NCI-H748 treated with DMSO at 0.1 percent for 48 hours (cell line): ENCODE measurements at places on chromosomes 6 and 20.
A peak's percentile ranks its signal among the peaks of the same experiment; 100 is the strongest.

DNA sequence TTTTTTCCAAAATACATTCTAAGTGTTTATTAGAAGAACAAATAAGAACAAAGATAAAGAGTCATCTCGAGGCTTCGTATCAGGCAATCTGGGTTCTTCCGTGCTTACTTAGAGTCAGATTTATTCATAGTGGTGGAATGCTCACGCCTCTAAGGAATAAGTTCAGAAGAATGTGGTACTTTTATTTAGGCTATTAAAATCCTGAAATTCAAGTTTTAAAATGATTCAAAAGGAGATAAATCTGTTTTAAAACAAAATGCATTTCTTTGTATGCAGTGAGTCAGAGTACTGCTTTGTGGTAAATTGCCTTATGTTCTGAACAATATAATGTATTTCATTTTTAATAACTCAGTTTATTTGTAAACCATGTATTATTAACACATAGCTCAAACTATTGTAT, 89.1 kb downstream of the FUT9 start:
- DNase-seq: no peak

- no peak for DNase-seq
These were observed 30.8 kb downstream of the KIF16B start for GRCh38 chr20:16542477-16542876.

DNA sequence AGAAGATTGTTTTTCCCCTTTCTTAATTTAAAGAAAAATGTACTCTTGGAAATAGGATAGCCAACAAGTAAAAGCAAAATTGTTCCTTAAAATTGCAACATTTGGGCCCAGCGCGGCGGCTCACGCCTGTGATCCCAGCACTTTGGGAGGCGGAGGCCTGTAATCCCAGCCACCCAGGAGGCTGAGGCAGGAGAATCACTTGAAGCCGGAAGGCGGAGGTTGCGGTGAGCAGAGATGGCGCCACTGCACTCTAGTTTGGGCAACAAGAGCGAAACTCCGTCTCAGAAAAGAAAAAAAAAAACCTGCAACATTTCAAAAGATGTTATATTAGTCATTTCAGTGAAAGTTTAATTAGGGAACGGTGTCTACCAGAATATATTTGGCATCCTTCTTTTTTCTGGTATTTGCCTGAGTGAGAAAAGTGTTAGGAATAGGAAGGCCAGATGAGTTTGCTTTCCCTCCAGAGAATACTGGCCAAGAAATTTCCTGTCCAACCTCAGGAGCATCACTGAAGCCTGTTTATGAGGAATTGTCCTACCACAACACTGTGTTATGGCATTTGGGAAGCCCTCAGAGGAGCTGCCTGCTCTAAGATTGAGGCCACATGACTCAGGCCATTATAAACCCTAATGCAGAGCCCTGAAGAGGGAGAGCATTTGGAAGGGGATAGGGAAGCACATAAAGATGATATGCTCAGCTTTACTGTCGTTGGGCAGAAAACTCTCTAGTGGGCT, 1.2 kb upstream of the GJA1 start:
- no peak for DNase-seq

GRCh38 chr20:50323777-50324775, 133.4 kb downstream of the CEBPB start:
- no peak for DNase-seq

DNA sequence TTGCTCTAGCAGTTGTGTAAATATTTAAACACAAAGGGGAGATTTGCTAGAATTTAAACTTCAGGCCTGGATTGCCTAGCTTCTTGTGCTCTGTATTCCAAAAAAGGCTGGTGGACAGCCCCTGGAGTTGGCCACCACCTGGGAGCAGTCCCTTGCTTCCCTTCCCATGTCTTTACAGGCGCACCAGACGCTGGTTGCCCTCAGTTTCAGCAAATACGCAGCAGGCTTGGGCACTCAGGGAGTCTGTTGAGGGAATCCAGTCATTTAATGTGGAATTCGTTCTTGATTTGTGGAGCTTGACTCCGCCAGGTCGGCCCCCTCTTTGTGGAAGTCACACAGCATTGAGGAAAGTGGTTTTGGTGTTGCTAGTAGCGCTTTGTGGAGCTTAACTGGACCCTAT, 156.8 kb downstream of the DTNBP1 start:
- no peak for DNase-seq

DNA sequence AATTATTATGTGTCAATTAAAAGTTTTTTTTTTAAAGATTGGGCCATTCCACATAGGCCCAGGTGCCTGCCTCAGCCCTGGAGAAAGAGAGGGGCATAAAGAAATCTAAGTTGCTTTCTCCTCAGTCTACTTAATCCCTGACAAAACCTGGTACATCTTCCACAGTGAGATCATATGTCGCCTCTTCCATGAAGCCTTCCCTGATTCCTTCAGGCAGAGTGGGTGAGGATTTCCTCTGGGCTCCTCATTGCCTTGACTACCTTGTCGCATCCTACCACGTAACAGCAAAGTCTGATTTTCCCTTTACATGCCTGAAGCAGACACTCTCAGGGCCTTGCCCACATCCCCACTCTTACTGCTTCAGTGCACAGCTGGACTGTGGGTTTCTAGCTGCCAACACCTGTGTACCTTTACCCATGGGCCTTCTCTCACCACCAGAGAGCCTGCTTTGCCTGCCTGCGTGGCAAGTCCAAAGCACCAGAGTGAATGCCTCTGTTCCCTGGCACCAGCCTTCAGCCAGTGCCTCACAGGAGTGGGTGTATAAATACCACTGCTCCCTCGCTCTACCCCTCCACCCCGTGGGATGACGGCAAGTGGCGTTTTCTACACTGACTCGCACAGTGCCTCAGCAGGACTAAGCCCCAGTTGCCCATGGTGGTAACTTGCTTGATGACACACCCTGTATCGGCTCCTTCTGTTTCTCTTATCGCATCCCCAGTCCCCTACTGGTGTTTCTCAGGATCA, 68.0 kb downstream of the EYA2 start:
- DNase-seq: no peak

DNA sequence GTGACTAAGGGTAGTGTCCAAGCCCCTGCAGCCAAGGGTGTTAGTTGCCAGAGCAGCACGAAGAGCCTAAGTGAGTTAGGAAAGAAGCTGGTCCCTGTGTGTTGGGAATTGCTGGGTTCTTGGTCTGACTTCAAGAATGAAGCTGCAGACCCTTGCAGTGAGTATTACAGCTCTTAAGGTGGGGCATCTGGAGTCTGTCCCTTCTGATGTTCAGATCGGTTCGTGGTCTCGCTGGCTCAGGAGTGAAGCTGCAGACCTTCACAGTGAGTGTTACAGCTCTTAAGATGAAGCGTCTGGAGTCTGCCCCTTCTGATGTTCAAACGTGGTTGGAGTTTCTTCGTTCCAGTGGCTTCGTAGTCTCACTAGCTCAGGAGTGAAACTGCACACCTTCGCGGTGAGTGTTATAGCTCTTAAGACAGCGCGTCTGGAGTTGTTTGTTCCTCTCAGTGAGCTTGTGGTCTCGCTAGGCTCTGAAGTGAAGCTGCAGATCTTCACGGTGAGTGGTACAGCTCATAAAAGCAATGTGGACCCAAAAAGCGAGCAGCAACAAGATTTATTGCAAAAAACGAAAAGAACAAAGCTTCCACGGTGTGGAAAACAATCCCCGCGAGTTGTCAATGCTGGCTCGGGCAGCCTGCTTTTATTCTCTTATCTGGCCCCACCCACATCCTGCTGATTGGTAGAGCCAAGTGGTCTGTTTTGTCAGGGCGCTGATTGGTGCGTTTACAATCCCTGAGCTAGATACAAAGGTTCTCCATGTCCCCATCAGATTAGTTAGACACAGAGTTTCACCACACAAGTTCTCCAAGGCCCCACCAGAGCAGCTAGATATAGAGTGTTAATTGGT, 31.8 kb downstream of the PXDC1 start:
- no peak for DNase-seq

DNA sequence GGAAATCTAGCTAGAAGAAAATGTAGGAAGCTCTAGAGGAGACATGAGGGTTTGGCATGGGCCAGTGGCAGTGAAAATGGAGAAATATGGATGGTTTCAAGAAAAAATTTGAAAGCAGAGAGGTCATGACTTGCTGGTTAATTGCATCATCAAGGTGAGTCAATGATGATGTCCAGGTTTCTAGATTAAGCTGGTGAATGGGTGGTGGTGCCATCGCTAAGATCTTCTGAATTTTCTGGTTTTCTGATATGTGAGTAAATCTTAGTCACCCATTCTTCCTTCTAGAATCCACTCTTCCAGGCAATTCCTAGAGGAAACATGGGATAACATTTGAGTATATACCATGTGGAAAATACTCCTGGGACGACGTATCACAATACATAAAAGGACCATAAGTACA, 25.0 kb downstream of the SH3BGRL2 start:
- no peak for DNase-seq

DNA sequence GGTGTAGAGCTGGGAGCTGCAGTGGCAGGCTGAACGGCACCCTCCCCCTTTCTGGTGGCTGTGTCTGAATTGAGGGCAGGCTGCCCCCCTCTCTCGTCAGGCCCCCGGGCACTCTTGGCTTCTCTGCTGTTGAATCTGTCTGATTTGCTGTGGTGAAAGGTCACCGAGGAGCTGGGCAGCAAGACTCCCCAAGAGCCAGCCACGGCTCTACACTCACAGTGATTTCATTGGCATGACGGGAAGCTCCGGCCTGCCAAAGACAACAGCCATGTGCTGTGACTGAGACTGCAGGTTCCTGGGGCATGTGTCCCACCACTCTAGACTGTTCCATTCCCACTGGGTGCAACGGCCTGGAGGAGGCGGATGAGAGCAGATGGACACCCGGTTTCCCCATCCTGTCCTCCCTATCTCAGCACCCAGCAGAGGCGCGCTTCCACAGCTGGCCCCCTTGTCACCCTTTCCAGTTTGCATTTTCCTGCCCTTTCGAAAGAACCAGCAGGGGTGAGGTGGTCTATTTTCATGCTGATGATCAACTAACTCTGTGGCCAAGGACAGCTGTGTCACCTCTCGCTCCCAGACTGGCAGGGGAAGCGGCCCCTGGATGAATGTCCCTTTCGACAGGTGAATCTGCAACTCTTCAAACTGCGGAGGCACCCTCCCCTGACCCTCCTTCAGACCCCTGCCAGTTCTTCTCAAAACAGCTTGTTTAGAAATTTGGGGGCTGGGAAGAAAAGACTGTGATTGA, 2.2 kb downstream of the APCDD1L start:
- DNase-seq: no peak

GRCh38 chr6:1593286-1593957, 16.3 kb upstream of the FOXC1 start:
- DNase-seq: no peak

DNA sequence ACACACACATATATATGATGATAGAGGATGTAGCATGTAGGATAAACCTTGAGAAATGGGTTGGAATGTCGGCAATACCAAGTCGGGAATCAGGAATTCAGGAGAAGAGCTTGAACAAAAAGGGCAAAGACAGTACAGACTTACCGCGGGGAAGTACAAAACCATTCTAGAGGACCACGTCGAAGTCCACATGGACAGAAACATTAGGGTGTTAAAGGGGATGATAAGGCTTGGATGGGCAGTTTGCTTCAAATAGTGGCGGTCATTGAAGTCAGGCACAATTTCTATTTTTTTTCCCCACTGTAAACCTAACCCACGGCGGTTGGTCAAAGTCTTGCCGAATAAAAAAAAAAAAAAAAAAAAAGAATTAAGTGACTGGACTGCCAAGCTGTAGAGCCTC, 766 bp upstream of the NUS1 start:
- no peak for DNase-seq

- no peak for DNase-seq
These were observed 143.9 kb upstream of the INSM1 start for GRCh38 chr20:20223981-20224380.

DNA sequence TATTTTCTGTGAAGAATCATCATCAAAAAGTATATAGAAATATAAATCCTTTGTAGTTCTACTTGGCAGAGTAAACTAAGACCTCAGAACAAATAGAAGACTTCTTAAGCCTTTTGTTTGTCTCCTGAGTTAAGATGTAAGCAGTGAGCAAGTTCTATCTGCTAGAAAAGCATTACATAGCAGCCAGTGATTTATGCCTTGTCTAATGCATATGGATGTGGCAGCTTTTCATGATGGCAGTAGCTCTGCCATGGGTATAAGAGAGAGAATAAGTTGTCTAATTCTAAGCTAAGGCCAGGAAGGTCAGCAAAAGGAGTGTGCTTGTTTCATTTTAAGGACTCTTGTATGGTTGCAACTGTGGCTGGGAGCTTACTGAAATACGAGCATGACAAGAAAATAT, 920.2 kb downstream of the GRIK2 start:
- no peak for DNase-seq

GRCh38 chr6:106273087-106273486, 52.5 kb downstream of the ATG5 start:
- DNase-seq: no peak

DNA sequence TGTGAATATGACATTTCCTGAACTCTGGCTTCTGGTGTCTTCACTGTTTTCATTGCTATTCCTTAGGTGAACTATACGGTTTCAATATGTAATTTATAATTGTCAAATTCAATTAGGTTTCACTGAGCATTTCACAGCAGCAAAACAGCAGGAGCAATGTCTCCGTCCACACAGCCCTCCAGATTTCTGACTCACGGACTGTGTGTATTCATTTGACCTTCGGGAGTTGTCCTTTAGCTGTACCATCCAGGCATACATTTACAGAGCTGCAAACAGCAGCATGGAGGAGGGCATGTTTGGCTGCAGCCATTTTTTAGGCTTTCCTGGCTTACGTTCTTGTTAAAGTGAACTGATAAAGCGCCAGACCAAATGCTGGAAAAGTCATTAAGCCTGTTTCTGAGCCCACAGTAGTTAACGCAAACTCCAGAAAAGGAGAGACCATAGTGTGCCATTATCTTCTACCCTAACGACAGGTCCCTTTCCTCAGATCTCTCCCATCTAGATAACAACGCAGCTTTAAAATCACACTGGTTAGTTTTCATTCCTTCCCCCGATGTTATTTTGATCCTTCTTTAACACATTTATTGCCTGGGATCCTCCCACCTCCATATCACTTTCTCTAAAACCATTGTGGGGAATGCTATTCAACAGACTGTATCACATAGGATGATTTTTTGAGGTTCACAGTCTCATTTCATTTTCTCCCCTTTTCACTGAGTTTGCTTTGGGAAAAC, 18.3 kb downstream of the FOXC1 start:
- no peak for DNase-seq

DNA sequence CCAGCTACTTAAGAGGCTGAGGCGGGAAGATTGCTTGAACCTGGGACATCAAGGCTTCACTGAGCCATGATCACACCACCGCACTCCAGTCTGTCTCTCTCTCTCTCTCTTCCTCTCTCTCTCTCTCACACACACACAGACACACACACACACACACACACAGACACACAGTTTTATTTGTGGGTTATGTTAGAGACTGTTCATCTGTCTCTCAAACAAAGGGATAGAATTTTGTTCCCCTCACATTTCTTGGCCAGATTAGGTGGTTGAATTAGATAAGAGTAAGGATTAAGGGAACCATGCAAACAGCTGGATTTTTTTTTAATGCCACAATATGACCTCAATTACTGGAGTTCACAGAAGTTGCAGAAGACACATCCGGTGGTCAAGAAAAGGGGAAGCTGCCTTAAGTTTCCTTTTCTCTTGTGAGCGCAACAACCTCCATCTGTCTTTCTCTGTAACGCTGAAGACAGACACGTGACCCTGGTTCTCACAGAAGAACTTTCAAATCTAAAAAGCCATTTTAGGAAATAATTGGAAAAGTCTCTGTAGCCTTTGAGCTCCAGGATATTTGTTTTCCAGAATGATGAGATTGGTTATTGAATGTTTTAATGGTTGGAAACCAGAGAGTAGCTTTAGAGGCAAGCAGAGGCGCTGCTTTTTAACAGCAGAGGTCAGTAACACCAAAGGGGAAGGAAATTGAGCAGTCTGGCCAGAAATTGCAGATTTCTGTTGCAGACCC, 32.9 kb upstream of the LGSN start:
- DNase-seq: peak; percentile 43
